ENCODE measurements at places on chromosomes 3 and 15.

GRCh38 chr15:31930967-31931366, 99.3 kb upstream of the CHRNA7 start:
- peak; percentile 5 for DNase-seq

GRCh38 chr15:36050899-36051298, 504.9 kb upstream of the DPH6 start:
- no peak for DNase-seq

DNA sequence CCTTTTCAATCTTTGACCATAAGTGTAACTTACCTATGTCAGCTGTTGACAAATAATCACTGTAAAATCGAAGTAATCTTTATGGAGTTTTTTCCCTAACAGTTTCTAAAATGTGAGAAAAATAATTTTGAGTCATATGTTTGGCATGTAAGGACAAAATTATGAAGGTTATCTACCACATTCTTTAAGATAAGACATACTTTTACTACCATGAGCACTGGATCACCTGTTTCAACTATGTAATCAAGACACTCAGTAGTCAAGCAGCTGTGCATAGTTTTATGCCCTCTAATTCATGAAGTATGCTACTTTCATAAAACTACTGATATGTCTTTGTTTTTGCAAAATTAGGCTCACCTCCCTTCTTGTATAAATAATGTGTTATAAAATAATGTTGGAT, 12.1 kb downstream of the FGF7 start:
- no peak for DNase-seq

GRCh38 chr3:62084558-62084957, 288.8 kb downstream of the FEZF2 start:
- DNase-seq: no peak

- DNase-seq: no peak
Measured at GRCh38 chr3:139481116-139481515, 4.8 kb upstream of the RBP2 start.

DNA sequence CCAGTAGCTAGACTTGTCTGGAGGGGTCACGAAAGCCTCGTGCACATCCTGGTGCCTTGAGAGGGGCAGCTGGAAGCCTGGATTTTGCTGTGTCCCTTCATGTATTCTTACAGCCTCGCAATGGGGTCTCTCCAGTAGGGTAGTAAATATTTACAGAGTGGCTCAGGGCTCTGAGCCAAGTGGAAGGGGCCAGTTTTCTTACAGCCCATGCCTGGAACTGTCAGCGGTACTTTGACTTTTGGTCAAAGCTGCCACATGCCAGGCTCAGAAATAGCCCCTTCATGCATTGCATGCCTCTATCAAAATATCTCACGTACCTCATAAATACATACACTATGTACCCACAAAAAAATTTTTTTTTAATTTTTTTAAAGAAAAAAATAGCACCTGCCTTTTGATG, 119.2 kb downstream of the OSBPL10 start:
- DNase-seq: no peak

DNA sequence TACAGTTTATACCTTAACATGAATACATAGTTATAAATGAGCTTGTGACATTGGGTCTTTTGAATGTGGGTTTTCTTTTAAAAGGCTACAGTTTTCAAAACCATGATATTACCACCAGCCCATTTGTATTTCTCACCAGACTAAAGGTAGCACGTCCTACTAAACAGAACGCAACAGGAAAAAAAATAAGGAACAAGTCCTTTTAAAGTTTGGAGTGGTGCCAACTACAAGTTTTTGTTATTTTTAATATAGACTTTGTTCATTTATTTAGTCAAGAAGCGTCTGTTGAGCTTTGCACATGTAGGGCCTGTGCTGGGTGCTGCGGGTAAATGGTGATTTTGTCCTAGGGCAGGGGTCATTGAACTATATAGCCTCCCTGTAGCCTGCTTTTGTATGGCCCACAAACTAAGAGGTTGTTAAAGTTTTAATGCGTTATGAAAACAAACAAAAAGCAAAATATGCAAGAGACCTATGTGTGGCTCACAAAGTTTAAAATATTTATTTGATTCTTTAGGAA, 164.4 kb downstream of the GHSR start:
- no peak for DNase-seq

DNA sequence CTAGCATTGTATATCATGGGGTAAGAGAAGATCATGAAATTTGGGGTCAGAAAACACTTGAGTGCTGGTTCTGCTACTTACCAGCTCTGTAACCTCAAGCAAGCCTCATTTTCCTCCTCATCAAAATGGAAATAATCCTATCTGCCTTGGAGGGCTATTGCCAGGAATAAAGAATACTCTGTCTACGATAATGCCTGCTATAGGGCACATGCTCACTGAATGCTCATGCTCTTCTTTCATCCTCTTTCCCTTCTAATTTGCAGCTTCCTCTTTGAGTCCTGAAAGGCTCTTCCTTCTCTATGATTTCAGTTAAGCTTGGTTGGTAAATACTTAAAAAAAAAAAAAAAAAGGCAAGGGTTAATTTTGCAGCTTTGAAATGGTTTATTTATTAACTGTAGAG, 12.8 kb downstream of the RTP1 start:
- no peak for DNase-seq

DNA sequence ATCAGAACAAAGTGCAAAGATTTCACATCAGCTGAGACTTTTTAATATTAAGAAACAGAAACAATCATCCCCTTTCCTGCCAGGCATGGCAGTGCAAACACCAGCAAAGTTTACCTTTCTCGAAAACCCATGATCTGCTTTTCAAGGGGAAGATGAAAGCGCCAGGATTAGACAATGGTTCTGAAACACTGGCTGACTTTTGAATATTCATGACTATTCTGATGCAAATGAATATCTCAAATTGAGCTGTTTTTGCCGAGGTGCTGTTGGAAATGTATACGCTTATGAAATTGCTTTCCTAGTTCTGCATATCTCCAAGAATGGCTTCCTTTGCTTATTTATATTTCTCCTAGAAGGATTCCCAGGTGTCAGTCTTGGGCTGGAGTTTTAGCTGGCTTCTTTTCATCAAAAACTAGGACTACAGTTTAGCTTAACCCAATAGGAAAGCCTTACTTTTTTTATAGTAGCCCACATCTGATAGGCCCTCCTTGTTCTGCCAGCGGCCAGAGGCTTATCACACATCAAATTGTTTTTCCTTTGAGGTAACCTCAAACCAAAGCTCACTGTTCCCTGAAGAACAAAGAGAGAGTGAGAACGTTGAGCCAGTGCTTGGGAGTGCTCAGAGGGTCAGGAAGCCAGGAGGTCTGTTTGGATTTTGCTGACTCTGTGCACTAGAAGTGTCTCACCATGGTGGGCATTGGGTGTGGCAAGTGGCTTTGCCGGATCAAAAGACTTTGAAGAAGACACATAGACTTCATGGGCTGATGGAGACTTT, 74.0 kb upstream of the PLCL2 start:
- no peak for DNase-seq

DNA sequence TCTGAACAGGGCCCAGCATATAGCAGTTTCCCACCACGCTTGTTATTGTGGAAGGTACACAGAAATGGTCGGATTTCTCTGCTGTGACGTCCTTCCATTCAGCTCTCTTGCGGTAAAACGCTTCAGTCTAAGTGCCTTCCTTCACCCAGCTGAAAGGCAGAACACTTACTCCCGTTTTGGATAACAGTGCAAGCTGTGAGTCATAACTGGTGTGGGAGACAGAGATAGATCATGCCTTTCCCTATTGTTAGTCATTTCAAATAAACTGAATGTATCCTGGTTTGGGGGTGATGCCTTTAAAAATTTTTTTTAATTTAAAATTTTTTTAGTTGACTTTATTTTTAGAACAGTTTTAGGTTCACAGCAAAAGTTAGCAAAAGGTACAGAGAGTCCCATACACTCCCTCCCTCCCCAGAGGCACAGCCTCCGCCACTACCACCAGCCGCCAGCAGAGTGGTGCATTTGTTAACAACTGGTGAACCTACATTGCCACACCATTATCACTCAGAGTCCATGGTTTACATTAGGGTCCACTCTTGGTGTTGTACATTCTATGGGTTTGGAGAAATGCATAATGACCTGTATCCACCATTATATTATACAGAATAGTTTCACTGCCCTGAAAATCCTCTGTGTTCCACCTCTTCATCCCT, 94.9 kb upstream of the NSMCE3 start:
- no peak for DNase-seq

GRCh38 chr15:77352887-77353286, 67.0 kb downstream of the PEAK1 start:
- DNase-seq: no peak

- no peak for DNase-seq
Measured at GRCh38 chr3:100850701-100851100, 141.4 kb downstream of the TFG start.

GRCh38 chr3:196689941-196690660, 21.9 kb downstream of the CEP19 start:
- DNase-seq: no peak

DNA sequence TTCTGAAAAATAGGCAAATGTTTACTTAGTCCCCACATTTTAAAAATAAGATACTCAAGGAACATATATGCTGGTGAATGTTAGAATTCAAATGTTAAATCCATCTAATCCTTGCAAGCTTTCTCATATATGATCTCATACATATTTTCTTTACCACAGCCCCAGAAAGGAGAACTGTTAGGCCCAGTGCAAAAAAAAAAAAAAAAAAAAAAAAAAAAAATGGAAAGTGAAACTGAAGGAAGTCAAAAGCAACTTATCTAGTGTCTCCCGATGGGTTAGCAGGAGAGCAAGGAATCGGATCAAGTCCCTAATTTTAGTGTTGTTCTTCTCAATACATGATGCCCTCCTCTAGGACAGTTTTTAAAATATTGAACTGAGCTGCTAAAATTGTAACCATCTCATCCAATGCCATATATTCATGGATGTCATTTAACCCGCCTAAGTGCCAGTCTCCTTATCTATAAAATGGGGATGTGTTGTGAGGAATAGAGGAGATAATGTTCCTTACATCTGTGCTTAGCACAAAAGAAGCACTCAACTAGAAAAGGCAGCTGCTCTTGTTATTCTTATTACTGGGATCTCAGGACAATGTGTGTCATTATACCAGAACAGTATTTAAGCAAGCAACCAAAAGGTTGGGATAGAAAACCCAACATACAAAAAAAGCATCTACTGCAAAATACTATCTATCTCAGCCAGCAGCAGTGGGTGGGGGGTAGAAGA, 279.7 kb downstream of the MAGI1 start:
- no peak for DNase-seq

DNA sequence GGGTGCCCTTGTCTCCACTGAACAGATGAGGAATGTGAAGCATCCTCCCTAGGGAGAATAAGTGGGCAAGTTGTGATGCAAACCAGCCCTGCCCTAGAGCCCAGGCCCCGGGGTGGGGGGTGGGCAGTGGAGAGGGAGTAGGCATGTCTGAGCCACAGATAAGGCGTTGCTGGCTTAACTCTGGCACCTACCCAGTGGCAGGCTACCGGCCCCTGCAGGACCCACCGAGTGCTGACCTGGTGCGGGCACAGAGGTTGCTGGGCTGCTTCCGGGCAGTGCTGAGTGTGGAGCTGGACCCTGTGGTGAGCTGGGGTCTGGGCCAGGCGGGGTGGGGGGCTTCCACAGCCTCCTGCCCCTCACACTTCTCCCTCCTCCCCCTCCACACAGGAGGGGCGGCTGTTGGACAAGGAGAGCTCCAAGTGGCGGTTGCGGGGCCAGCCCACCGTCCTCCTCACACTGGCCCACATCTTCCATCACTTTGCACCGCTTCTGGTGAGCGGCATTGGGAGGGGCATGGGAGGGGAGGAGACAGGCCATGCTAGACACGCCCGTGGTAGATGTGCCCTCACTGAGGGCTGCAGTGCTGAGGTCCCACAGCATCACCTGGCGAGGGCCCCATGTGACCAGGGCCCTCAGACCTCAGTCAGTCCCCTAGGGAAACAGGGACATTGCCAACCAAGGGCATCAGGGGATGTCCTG, 10.1 kb downstream of the RNF123 start:
- DNase-seq: no peak

- no peak for DNase-seq
Measured at GRCh38 chr3:82103241-82103640, 341.8 kb upstream of the GBE1 start.

GRCh38 chr15:45162771-45163507, 24.8 kb downstream of the SHF start:
- peak; percentile 25 for DNase-seq

DNA sequence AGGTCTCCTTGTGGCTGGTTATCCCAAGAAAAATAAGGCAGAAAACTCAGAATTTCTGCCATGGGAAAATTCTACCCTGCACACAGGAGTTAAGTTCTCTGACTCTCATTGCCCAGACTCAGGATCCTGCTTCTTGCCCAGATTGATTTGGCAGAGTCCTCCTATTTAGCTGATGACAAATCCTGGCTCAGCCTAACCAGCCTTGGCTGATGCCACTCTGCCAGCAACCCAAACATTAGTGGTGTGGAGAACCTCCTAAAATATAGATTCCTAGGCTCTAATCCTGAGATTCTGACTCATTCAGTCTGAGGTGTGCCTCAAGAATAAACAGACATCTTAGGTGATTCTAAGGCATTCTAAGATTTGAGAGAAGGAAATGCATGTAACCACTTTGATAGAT, 60.5 kb upstream of the ACTC1 start:
- DNase-seq: no peak

DNA sequence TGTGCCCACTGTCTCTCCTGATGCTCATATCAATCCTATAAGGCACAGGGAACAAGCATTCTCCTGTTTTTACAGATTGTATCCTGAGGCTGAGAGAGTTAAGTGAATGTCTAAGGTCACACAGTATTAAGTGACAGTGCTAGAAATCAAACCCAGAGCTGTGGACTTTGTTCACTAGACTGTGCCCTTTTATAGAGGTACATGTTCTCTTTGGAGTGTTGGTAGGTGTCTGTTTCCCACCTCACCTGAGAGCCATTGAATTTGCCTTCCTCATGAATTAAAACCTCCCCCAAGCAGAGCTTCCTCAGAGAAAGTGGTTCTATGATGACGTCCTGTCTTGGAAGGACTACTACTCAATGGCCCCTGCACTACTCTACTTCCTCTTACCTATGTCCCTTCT, 12.4 kb downstream of the ADIPOQ start:
- DNase-seq: no peak

GRCh38 chr3:13745636-13746035, 134.2 kb downstream of the WNT7A start:
- no peak for DNase-seq

DNA sequence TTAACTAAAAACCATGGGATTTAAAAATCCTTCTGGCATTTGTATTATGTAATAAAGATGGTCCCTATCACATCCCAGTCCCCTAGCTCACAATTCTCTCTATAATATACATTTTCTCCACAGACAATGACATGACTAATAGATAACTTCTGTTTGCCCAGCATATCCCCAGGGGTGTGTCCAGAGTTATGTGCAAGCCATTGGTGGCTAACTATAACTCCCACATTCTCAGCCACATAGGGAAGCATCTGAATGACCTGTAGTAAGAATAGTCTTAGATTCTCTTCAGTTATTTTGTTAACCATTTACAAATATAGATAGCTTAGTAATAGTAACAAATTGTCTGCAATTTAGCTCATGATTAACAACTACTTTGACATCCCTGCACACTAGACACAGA, 52.2 kb upstream of the RBSN start:
- DNase-seq: no peak

DNA sequence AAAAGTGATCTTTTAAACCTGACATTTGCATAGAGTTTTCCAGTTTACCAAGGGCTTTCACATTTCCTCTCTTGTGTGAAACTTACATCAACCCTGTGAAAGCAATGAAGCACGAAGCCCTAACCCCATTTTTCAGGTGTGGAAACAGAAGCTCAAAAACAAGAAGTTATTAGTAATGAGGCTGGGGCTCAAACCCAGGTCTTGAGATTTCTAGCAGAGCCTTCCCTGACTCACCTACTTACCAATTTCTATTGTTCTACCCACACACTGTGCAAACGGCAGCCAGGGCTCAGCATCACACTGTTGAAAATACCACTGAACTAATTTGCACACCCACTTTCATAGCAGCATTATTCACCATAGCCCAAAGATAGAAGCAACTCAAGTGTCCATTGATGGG, 117.8 kb upstream of the IGF1R start:
- no peak for DNase-seq
